RCC 7860 (cell line): ENCODE measurements at places on chromosomes 5 and 9.

GRCh38 chr5:136526791-136527190, 161.4 kb upstream of the TRPC7 start:
- no peak for DNase-seq

GRCh38 chr5:116032991-116033390, 719 bp downstream of the ARL14EPL start:
- no peak for DNase-seq

- no peak for DNase-seq
Observed at GRCh38 chr5:122951658-122952057, 84.9 kb downstream of the PPIC start.

- DNase-seq: peak; percentile 65
Observed at GRCh38 chr5:33997331-33997983, 10.4 kb downstream of the AMACR start.

DNA sequence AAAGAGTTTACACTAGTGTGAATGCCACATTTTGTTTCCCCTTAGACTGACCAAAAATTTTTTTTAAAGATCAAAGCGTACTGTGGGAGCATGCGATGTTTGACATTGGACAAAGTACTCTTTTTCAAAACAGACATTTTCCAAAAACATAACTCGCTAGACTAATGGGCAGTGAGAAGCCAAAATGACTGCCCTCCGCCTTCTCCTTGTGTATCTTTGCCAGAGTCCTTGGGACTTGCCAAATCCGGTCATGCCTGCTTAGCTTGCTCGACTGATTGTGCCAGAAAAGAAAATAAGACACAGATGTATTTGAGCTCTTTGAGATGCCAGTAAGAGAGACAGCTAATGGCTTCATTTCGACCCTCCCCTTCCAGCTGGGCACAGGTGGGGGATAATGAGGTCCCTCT, 157.5 kb downstream of the MAPKAP1 start:
- no peak for DNase-seq

DNA sequence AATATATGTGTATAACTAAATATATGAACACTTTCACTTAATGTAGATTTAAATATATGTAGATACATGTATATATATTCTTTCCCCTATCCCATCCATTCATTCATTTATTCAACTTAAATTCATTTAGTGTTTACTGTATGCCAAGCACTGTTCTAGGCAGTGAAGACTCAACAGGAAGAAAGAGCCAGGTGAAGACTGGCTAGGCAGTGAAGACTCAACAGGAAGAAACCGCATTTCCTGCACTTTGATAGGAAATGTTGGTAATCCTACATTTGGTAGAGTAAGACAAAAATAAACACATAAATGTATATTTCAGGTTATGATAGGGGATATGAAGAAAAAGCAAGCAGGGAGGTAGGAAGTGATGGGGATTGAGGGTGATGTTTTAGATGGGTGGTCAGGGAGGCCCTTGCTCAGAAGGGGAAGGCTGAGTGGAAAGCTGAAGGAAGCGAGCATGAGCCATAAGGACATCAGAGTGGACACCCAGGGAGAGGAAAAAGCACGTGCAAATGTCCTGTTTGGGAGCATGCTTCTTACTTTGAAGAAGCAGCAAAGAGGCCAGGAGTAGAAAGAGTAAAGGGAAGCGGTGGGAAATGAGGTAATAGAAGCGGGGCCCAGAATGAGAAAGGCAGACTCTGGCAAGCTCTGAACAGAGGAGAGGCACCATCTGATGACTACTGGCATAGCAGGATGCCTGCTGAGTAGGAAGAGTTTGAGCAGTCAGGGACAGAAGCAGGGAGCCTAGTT, 227.8 kb upstream of the MAP3K1 start:
- DNase-seq: no peak

DNA sequence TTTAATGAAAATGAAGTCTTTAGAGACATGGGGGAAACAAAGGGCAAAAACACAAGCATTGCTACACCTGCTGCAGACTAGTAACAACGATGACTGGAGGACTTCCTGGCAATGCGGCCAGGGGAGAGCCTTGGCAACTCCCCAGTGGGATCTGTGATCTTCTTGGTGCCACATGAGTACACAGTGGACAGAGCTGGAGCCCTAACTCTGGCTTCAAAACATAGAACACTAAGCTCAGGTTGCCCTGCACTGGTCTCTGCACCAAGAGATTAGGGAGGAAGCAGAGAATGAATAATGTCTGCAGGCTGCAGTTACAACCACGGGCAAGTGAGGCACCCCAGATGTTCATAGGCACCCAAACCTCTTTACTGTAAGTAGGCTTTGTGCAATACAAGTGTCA, 91.1 kb downstream of the MRPS27 start:
- no peak for DNase-seq

- no peak for DNase-seq
Observed at GRCh38 chr5:42596817-42597216, 159.8 kb upstream of the CCDC152 start.

DNA sequence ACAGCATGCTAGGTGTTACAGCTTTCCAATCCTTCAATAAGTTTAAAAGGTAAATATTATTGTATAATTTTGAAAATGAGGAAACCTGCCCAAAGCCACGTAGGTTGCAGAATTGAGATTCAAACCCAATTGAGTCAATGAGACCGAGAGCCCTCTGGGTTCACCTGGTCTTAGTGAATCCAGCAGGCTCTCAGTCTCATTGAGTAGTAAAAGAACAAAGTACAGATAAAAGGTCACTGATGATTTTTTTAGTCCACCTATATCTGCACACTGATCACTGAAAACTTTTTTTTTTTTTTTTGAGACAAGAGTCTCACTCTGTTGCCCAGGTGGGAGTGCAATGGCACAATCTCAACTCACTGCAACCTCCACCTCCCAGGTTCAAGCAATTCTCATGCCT, 27.2 kb downstream of the PLPP1 start:
- no peak for DNase-seq

DNA sequence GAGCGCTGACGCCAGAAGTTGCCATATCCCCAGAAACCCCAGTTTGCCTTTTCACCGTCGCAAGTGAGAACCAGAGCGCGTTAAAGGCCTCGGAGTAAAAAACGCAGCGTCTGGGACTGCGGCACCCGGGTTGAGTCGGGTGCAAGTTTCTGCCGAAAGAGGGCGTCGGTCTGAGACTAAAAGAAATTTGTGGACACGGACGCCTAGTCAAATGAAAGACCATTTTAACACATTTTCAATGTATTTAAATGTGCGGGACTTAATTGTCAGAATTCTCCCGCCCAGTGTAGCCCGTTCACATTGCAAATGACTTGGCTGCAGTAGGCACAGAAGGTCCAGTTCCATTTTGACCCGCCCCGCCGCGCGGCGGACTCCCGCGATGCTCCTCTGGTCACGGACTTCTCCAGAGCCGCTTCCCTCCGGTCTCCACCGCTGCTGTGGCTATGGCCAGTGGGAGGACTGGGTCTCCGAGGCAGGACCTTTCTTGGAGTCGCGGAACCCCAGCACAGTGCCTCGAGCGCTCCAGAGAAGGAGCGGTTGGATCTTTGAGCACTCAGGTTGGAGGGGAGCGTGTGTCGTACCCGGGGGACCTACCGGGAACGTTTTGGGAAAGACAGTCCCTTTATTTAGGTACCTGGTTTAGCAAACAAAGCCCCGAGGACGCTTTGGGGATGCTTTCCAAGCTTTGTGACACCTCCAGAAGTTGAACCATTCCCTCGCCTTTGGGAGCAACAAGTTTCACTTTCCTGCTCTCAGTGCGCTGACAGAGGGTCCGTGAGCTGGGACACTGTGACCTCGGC, 1.2 kb upstream of the NPR3 start:
- DNase-seq: peak; percentile 36

DNA sequence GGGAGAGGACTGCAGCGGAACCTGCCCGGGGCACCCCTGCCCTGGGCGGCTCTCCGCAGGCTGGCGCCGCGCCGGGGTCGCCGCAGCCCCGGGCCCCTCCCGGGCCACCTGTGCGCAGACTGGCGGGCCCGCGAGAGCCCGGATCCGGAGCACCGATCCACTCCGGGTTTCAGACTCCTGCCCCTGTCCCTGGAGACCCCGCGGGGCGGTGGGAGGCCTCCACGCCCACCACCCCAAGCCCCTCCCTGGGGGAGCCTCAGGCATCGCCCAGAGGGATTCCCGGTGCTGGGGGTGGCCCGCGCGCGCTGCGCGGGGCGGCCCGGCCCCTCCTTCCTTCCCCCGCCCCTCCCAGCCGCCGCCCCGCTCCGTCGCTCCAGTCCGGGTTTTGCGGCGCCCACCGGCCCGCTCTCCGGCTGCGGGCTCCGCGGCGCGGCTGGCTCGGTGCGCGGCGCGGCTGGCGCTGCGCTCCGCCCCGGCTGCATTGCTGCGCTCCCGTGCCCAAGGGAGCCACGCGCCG, at the start of gene UNC5A:
Gene UNC5A (plus strand): TSS at position 479 of the 517 bp plus-strand sequence. CDS start 192 bp downstream, outside the sequence.
- DNase-seq: no peak

DNA sequence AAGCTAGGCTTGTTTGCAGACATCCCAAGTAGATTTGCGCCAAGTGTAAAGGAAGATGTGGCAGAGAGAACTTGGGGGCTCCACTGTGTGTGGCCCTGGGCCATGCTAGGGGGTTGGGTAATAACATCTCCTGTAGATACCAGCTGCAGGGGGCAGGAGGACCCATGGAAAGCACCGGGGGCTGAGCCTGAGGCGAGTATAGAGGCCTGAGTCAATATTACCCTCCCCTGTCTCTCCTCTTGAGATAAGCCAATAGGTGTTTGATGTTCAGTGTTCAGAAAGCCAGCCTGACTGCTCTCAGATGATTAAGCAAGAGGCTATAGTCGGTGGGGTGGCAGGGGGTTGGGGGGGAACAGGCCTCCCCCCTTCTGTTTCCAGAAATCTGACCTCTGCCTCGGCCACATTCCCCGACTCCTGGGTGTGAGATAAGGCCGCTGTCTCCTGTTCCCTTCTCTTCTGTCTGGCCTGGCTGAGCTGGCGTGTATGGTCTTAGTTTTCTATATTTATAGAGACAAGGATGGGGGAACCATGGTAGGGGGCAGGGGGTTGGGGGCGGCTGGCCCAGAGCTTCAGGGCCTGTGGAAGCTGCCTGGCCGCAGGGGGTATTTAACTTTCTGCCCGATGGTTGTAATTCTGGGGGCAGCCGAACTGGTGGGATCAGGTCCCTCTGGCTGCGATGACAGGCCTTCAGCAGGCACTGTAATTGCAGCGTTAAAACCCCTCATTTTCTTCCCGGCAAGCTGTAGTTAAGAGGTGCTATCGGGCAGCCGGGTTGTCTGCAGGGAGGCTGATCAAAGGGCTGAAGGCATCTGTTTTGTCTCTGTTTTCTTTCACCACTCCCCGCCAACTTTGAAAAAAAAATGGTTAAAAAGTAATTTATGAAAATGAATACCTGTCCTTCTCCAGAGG, 292.0 kb downstream of the NSG2 start:
- peak; percentile 64 for DNase-seq

GRCh38 chr9:4850603-4851310, 58.0 kb downstream of the RCL1 start:
- no peak for DNase-seq

DNA sequence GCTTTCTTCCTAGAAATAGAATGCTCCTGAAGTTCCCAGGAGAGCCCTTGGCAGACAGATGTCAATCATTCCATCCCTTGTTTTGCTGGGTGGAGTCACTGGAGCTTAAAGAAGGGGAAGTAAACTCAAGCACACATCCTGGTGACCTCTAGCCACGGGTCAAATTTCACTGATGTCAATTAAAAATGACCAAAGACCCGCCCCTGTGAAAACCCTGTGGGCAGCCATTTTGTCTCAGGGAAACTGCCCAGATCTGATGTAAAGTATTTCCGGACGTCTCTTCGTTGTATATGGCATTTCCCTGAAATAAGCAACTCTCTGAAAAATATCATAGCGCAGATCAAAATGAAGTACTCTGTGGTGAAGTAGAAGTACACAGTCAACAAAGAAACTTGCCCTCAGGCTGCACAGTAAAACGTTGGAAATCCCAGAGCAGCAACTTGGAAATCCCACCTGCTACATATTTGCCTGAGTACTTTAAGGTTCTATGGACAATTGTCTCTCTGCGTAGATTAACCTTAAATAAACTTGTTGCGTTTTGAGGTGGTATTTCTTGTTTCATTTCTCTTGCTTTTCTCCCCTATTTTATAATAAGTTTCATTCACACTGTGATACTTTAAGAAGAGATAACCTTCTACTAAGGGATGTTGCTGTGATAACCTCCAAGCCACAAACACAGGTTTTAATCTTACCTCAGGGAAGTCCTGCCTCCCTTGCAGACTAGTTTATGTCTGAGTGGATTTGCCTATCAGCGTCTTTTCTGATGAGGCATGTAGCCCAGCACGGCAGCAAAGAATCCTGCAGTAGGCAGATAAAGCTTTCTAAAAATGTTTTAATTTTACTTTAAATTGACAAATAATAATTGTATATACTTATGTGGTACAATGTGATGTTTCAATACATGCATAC, 60.9 kb upstream of the PIP5K1B start:
- no peak for DNase-seq

- DNase-seq: no peak
Observed at GRCh38 chr5:140432916-140433315, 31.3 kb downstream of the ANKHD1 start.

- DNase-seq: no peak
Observed at GRCh38 chr9:117415358-117415914, 579 bp upstream of the ASTN2 start.

- no peak for DNase-seq
Observed at GRCh38 chr9:99628849-99629620, 192.7 kb upstream of the NR4A3 start.

DNA sequence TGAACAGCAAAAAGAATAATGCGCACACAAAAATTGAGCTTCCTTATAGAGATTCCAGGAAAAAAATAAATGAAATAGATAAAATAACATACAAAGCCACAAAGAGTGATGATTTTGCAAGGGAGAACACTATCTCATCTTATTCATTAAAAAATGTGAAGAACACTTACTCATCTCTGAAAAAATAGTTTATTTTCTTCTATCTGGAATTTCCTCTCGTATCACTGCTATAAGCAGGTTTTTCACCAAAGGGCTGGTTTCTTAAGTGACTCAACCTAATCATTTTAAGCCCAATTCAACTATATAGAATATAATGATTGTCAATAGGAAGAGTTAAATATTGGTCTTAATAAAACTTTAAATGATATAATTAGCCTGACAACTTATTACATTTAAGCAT, 504.9 kb downstream of the NR2F1-AS1 start:
- DNase-seq: no peak

DNA sequence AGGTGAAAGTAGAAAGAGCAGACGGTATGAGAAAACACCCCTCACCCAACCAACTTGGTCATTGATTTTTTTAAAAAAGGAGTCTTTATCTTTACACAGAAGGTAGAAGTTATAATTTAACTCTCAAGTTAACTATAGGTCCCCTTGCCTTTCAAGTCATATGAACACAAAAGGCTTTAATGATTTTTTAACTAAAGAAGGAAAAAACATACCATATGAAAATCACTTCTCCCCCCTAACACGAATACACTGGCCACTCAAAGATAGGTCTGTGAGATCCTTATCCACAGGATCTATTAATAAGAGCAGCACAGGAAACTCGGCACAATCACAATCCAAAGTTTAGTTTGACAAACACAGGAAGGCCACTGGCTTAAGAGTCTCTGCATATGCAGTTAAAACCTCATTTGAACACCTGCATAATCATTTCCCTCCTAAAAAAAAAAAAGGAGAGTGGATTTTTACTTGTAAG, 138.0 kb downstream of the ENC1 start:
- no peak for DNase-seq

DNA sequence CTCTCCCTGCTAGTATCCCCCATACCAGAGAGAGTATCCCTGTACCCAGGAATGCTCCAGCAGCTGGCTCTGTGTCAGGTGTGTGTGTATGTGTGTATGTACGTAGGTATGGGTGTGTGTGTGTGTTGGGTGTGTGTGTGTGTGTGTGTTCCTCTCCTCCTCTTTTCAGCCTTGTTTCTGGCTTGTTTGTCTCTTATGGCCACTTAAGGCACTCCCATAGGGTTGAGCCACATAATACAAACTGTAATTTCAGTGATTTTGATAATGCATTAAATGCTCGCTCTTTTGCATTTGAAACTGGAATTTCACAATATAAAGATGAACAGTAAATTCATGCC, 80.8 kb upstream of the SH3PXD2B start:
- no peak for DNase-seq
